Lung microvascular endothelial cell (primary cell): ENCODE measurements at places on chromosomes 12 and 14. TPM values are rescaled to one million over a fixed set of nuclear protein-coding genes. Genes with fewer than 3 reads are reported as not detected.

Gene KRT4
- total RNA-seq = not detected in 2 replicates

Gene SRSF5
- total RNA-seq = 76.9 and 117 TPM in 2 replicates

Gene INSM2
- total RNA-seq = not detected in 2 replicates

Gene COX14
- total RNA-seq = 50.6 and 72.4 TPM in 2 replicates

Gene AQP2
- total RNA-seq = not detected in 2 replicates

Gene CLMN
- 0.20 and 0.65 TPM in 2 replicates for total RNA-seq

Gene ART4
- total RNA-seq = 62.5 and 121 TPM in 2 replicates

Gene BORCS5
- total RNA-seq = 2.2 and 4.0 TPM in 2 replicates

Gene LRIG3
- total RNA-seq = 20.5 and 36.9 TPM in 2 replicates

Gene RD3L
- total RNA-seq = not detected in 2 replicates

Gene TAS2R50
- 1.1 and 1.2 TPM in 2 replicates for total RNA-seq

Gene TC2N
- total RNA-seq = 1.7 and 46.2 TPM in 2 replicates

Gene CDH24
- total RNA-seq = 0.60 and 2.0 TPM in 2 replicates

Gene JPH4
- not detected in 2 replicates for total RNA-seq

Gene AHSA1
- total RNA-seq = 68.4 and 81.7 TPM in 2 replicates

Gene GLI1
- total RNA-seq = not detected in 2 replicates

Gene MMP19
- 0.22 and 0.40 TPM in 2 replicates for total RNA-seq

Gene MARCHF9
- total RNA-seq = 2.4 and 5.6 TPM in 2 replicates

Gene SDR9C7
- not detected in 2 replicates for total RNA-seq

Gene WSCD2
- total RNA-seq = not detected in 2 replicates

Gene COX6A1
- total RNA-seq = 494 and 598 TPM in 2 replicates

Gene OAS2
- total RNA-seq = 0.60 and 3.3 TPM in 2 replicates

Gene CBLN3
- 0.20 and 0.22 TPM in 2 replicates for total RNA-seq

Gene TUBA1C
- total RNA-seq = 87.5 and 122 TPM in 2 replicates

Gene CLEC6A
- not detected in 2 replicates for total RNA-seq

Gene CIDEB
- total RNA-seq = 1.3 and 2.6 TPM in 2 replicates

Gene SYNDIG1L
- total RNA-seq = not detected in 2 replicates

Gene SLC38A4
- total RNA-seq = 1.1 and 1.6 TPM in 2 replicates

Gene GZMH
- total RNA-seq = not detected in 2 replicates

Gene IGF1
- total RNA-seq = 0.44 and 0.79 TPM in 2 replicates

Gene MGAT4C
- total RNA-seq = under 0.01 TPM in 2 replicates

Gene OR6C2
- total RNA-seq = not detected in 2 replicates

Gene KRT82
- not detected in 2 replicates for total RNA-seq

Gene RHEBL1
- 1.2 and 1.5 TPM in 2 replicates for total RNA-seq

Gene VRTN
- not detected in 2 replicates for total RNA-seq

Gene PIWIL1
- total RNA-seq = not detected in 2 replicates

Gene TGM1
- under 0.01 and 0.20 TPM in 2 replicates for total RNA-seq

Gene PPP1R13B
- 8.5 and 14.7 TPM in 2 replicates for total RNA-seq

Gene PMCH
- total RNA-seq = not detected in 2 replicates

Gene TUNAR
- total RNA-seq = not detected in 2 replicates

Gene PLEKHD1
- total RNA-seq = under 0.01 TPM in 1 of 2 replicates, not detected in the other

Gene HOXC10
- not detected in 2 replicates for total RNA-seq

Gene NFE2
- total RNA-seq = not detected in 2 replicates

Gene SERPINA1
- total RNA-seq = not detected in 2 replicates

Gene TAS2R8
- total RNA-seq = not detected in 2 replicates

Gene EIF2B1
- total RNA-seq = 22.2 and 24.0 TPM in 2 replicates

Gene AVPR1A
- not detected in 2 replicates for total RNA-seq

Gene SVOP
- not detected in 2 replicates for total RNA-seq

Gene COX8C
- total RNA-seq = not detected in 2 replicates

Gene GARIN6
- total RNA-seq = not detected in 2 replicates

Gene SIX4
- 0.20 and 0.87 TPM in 2 replicates for total RNA-seq

Gene CLEC1B
- total RNA-seq = not detected in 2 replicates

Gene GNB3
- 0.22 and 0.40 TPM in 2 replicates for total RNA-seq

Gene LGR5
- not detected in 2 replicates for total RNA-seq

Gene KRT78
- not detected in 2 replicates for total RNA-seq

Gene MGAT2
- total RNA-seq = 53.0 and 69.0 TPM in 2 replicates

Gene TSHR
- total RNA-seq = not detected in 2 replicates
